ENCODE measurements at places on chromosomes 6 and 20.

DNA sequence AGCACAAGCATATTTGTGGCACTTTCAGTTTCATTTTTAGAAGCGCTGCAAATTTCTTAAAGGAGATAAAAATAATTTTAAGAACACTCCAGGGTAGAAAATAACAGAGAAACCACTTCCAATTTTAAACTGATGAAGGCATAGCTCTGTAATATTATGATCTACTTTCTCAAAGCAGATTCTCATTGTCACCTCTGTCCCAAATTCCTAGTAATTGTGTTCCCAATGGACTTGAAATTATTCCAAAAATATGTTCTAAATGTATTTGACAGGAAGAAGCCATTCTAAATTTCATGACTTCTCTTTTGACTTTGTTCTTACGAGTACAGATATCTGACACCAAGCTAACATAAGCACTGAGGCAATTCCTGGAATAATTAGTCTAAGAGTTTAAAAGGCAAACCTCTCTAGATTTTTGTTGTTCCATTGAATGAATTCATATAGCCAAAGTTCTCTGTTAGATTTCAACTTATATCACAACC lies 140.2 kb upstream of the CARMIL1 start:
- no peak for DNase-seq

GRCh38 chr6:132960720-132961119 lies 146.4 kb downstream of the RPS12 start:
- peak; percentile 26 for DNase-seq

- no peak for DNase-seq
These were observed 174.9 kb downstream of the ISM1 start for GRCh38 chr20:13396022-13396421.

DNA sequence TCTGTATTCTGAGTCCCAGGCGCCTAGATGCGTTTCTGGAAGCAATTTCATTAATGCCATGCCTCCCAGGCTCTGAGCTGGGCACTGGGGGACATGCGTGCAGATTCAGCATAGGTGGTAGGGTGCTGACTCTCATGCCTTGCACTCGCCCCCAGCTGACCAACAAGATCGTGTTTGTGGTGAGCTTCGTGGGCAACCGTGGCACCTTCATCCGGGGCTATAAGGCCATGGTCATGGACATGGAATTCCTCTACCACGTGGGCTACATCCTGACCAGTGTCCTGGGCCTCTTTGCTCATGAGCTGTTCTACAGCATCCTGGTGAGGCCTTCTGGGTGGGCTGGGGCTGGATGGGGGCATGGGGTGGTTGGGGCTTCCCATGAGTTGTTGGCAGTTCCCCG lies 21.6 kb downstream of the UQCC2 start:
- no peak for DNase-seq

GRCh38 chr6:170295510-170296422 lies 4.9 kb upstream of the DLL1 start:
- no peak for DNase-seq

DNA sequence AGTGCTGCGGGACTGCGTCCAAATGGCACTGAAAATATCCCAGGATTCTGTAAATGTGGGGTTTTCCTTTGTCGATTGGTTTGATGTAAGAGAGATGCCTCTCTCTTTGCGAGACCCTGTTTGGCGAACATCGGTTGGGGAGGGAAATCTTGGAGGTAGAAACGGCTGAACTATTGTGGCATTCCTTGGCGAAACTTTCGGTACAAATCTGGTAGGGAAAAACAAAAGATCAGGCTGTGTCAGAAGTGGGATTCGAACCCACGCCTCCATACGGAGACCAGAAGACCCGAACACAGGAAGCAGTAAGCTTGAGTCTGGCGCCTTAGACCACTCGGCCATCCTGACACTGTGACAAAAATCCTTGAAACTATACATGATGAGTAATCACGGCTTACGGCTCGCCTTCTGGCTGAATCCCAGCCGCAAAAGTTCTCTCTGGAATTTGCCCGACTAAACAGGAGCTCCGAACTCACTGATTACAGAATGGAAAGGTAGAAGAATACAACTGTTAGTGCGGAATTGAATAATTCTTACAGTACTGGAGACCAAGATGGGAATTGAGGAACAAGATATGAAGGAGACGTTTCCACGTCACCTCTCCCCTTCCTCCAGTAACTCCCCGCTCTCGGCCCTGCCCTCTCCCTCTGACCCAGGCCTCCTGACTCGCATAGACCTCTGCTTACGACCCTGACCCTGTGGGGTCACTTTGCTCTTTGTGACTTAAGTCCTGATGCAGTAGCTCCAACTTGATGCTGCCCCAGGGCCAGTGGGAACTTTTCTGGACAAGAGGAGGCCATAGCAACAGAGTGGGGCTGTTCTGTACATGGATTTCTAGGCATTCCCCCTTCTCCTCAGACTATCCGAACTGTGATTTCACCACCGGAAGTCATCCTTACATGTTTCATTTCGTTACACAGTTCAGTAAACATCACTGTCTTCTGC lies 132.8 kb upstream of the ZNF184 start:
- no peak for DNase-seq

DNA sequence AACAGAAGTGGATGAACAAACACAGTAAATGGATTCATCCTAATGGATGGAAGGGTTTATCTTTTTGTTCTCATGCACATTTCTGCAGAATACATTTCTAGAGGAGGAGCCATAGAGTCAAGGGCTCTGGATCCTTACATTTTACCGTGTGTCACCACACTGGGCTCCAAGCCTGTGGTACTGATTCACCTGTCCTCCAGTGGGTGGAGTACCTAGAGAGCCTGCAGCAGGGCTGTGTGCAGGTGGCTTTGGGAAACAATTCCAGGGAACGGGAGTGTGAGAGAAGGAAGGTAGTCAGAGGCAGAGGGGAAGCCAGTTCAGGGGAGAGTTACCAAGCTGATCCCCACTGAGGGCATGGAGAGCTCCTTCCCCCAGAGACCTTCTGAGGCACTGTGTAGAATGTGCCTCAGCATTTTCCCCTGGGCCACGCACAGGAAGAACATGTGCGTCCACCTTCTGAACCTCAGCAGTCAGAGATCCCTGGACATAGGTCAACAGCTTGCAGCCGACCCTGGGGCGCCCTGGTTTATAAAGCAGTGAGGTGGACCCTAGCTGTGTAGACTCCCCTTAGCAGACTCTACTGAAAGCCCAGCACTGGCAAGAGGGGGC lies 85.3 kb upstream of the SLC22A23 start:
- no peak for DNase-seq

- DNase-seq = no peak
These were observed 34.8 kb downstream of the WRNIP1 start for GRCh38 chr6:2799936-2800527.

DNA sequence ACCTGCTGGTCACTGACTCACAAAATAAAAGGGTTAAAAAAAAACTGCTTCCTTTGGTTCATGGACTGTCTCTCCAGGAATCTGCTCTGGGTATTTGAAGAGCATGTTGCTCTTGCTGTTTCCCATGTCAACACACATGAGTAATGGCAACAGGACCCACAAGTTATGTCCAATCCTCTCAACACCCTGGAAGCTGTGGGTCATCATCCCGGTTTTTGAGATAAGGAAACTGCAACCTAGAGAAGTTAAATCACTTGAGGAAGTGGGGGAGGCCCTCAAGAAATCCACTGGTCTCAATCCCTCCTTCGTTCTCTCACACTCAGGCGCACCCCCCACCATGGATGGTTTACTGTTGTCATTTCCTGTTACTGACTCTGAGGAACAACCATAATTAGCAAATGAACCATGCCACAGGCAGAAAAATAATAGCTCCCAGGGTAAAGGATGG lies 12.4 kb downstream of the MAP1LC3A start:
- no peak for DNase-seq

- DNase-seq = no peak
These were observed 10.2 kb downstream of the NAPB start for GRCh38 chr20:23410916-23411695.

GRCh38 chr20:2349801-2350200 lies 30.9 kb upstream of the TGM6 start:
- no peak for DNase-seq

DNA sequence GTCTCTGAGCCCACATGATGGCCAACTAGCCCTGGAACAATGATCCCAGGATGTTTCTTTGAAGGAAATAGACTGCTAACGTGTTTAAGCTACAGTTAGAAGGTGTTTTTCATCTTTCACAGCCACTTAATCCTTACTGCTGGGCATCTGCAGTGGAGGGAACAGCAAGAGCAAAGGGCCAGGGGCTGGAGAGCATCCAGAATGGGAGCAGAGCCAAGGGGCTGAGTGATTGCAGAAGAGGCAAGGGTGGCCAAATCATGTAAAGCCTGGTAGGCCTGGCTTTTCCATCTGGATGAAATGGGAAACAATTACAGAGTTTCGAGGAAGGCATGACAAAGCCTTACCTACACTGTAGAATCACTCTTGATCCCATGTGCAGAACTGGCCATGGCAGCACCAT lies 18.7 kb upstream of the LAMP5 start:
- no peak for DNase-seq

DNA sequence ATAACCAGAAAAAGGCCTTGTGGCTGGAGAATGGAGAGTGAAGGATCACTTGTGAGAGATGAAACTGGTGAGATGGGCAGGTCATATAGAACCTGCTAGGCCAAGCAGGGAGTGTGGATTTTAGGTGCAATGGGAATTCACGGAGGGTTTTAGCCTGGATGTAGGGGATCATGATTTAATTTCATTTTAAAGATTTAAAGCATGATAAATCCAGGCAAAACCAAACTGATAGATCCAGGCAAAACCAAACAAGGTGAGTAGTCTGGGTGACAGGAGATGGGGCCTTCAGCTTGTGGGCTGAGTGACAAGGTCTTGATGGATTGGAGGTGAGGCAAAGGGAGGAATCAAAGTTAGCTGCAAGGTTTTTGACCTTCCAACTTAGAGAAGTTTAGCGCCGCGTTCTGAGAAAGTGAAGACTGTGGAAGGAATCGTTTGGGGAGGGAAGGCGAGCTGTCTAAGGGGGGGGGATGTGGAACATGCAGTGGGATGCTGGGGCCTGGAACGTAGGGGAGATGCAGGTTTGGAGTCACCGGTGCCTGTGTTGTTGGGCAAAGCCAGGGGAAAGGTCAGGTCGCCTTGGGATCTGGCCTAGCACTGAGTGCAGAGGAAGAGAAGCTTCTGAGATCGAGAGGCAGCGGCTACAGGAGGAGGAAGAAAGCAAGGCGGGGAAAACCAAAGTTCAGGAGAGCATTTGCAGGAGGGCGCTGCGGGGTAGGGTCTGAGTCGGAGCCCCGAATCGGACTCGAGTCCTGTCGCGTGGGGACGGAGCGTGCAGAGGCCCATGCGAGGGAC lies 1.3 kb upstream of the PLCG1 start:
- DNase-seq = no peak

GRCh38 chr6:3726421-3726820 lies 25.1 kb downstream of the PXDC1 start:
- DNase-seq = no peak

- DNase-seq = no peak
These were observed 709.3 kb downstream of the EPHA7 start for GRCh38 chr6:92710048-92710447.

GRCh38 chr6:115667478-115668026 lies 393.1 kb downstream of the FRK start:
- no peak for DNase-seq

- no peak for DNase-seq
These were observed 553.4 kb upstream of the EPHA7 start for GRCh38 chr6:93972791-93973190.

DNA sequence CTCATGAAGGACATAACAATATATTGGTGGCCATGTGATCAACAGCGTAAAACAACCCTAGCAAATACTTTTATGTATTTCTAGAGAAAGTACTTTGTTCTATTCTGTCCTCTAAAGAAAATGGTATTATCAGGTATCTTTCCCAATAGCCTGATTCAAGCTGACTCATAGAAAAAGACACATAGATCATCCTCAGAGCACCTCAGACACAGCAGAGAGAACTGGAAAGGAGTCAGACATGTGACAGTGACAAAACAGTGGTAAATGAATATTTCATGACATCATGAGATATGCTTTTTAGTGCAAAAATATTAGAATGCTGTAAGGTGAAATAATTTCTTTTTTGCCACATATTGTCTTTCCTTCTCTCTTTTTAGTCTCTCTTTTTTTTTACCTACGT lies 1355.0 kb upstream of the MAP3K7 start:
- no peak for DNase-seq

DNA sequence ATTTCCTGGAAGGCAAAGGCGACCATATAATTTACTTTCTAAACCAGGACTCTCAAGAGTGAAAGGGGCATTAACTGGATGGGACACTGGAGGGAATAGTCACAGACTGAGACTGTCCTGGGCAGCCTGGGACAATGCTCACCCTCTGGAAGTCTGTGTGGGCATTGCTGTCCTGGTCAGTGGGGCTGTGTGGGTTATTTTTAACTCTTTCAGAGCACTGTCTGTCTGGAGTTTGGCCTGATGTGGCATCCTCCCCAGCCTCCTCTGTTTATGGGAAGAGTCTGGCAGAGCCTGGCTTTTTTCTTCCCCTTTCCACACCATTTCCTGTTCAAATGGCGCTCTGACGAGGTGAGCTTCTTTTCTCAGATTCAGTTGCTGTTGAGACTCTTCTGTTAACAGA lies 11.7 kb downstream of the DAAM2 start:
- no peak for DNase-seq

DNA sequence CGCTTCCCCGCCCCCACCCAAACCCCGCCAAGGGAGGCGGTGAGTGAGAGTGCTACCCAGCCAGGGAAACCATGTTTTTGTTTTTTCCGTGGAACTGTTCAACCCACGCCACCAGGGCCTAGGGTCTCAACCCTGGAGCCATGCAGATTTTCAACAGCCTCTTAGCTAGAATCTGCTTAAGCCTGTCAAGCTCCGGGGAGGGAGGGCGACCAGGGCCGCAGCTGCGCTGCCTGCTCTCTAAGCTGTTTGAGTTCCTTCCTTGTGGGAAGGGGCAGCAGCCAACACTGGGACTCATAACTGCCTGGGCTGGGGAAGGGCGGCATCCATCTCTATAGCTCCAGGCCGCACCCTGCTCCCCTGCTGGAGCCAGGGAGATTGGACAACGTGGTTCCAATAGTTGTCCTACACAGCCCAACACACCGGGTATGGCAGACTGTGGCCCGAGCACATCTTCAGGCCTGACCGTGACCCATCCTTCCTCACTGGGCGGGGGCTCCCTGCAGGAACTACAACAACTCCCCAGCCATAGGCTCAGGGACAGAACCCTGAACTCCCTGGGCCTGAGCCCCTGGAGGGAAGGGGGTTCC lies 1065.7 kb upstream of the MANEA start:
- DNase-seq = no peak

GRCh38 chr6:156309017-156309416 lies 468.2 kb upstream of the ARID1B start:
- no peak for DNase-seq

DNA sequence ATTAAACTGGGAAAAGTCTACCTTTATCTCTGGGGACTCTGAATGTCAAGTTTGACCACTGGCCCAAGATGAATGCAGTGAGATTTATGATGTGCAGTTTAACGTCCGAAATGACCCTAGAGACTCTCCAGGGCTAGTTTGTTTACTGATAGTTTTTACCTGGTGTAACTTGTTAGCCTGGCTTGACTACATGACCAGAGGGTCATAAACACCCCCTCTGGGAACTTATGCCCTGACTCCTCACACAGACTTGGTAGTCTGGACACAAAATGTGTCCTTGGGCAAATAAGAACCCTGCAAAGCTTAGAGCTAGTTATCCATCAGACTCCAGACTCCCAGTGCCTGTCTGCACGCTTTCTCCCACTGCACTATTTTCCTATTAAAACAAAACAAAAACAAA lies 606.5 kb downstream of the HACE1 start:
- DNase-seq = no peak

- DNase-seq = no peak
These were observed 20.1 kb downstream of the DHX35 start for GRCh38 chr20:38982291-38982690.
